ENCODE measurements at places on chromosomes 16 and 17. TPM values are rescaled to one million over a fixed set of nuclear protein-coding genes. Genes with fewer than 3 reads are reported as not detected.
A peak's percentile ranks its signal among the peaks of the same experiment; 100 is the strongest.

Gene PRSS27
- total RNA-seq = 1.2 TPM

- DNase-seq = no peak
These were observed 14.8 kb downstream of the TAC4 start for GRCh38 chr17:49832840-49833599.

Gene DOC2B
- not detected for total RNA-seq

- DNase-seq = no peak
These were observed 7.7 kb downstream of the USP6 start for GRCh38 chr17:5123343-5124124.

Gene PIPOX
- 0.83 TPM for total RNA-seq

DNA sequence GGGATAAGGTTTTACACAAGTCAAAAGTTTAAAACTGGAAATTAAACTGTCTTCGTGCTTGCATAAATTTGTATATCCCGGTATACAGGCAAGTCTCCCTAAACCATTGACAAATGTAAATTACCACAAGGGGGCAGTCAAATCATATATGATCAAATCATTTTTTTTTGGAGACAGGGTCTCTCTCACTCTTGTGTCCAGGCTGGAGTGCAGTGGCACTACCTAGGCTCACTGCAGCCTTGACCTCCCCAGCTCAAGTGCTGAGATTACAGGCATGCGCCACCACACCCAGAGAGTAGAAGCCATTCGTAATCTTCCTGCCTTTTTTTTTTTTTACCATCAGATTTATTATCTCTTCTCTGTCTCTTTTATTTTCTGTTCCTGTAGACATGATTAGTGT, 18.5 kb downstream of the TOP2A start:
- DNase-seq = peak; percentile 84

Gene ELOB
- total RNA-seq = 227 TPM

GRCh38 chr17:13503526-13503925, 98.2 kb downstream of the HS3ST3A1 start:
- no peak for DNase-seq

DNA sequence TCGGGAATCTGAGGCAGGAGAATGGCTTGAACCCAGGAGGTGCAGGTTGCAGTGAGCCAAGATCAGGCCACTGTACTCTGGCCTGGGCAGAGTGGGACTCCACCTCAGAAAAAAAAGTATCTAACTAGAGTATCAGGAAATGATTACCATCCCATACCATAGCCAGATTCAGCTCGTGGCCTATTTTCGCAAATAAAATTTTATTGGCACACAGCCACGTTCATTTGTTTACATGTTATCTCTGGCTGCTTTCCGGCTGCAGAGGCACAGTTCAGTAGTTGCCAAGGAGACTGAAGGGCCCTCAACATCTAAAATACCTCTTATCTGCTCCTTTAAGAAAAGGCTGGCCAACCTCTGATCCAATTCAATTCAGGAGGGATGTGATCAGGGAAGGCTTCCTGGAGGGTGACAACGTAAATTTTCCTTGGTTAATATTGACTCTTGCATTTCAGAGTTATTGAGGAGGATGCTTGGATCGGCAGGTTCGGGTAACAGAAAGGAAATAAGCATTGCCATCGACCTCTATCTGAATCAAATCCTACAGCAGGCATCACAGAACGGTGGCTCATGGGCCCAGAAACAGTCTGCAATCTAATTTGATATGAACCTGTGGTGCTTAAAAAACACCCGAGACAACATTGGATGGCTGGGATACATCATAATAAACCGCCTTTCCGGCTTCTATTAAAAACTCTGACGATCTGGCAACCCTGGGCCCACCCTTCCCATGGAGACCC, 73.8 kb downstream of the XYLT1 start:
- peak; percentile 51 for DNase-seq

DNA sequence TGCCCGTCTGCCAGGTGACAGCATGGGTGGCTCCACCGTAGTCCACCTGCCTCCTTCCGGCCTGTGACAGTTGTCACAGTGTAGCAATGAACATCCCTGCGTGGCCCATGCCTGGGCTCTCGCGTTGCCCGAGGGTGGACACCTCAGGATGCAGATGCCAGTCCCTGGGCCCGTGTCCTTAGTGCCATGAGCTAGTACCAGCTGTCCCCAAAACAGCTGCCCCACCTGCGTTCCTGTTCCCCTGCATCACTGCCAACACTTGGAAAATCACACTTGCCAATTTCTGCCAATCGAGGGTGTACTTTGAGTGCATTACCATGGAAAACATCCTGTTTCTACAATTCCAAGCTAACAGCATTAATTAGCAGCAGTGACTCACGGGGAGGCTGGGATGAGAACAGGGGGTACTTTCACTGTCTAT, 9.0 kb upstream of the C16orf95 start:
- no peak for DNase-seq

Gene ARMC7
- total RNA-seq = 3.1 TPM

Gene CKLF
- total RNA-seq = 38.8 TPM

DNA sequence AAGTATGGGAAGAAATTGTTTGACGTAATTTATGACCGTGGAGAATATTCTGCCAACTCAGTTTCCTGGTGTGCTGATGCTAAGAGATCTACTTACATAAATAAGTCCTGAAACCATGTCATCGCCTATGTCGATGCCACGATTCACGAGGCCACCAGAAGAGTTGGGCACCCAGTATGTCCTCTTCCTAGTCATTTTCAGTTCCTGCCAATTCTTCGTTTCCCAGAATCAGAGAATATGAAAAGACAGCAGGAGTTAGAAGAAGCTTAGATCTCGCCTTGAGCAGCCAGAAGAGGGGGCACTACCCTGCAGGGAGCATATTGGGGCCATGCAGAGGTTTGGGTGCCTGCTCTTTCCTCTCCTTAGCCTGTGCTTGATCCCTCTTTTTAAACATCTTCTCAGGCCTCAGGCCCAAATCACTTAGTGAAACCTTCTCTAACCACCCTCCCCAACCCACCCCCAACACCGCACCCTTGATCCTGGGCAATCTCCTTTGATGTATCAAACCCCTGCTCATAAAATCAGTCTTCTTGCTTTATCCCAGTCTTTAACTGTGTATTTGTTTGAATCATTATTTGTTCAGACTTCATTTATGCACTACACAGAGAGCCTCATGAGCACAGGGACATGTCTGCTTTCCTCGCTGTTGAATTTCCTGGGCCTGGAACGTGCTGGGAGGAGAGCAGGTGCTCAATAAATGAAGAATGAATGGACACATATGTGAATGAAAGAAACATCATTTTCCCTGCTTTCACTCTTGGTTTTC, 12.2 kb upstream of the LONP2 start:
- DNase-seq = peak; percentile 70

DNA sequence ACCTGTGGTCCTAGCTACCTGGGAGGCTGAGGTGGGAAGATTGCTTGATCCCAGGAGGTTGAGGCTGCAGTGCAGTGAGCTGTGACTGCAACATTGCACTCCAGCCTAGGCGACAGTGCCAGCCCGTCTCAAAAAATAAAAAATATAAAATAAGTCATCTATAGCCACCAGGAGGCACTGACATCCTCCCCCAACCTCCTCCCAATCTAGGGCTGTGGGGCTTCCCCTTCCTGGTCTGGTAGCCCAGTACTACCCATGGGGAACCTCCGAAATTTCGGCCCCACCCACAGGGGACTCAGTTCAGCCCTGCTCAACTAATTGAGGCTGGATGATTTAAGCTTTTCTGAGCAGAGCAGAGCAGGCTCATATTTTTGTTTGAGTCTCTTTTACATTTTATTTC, 3.2 kb downstream of the ZSCAN10 start:
- no peak for DNase-seq

GRCh38 chr17:67386965-67387551, 10.0 kb downstream of the PITPNC1 start:
- DNase-seq = peak; percentile 20

DNA sequence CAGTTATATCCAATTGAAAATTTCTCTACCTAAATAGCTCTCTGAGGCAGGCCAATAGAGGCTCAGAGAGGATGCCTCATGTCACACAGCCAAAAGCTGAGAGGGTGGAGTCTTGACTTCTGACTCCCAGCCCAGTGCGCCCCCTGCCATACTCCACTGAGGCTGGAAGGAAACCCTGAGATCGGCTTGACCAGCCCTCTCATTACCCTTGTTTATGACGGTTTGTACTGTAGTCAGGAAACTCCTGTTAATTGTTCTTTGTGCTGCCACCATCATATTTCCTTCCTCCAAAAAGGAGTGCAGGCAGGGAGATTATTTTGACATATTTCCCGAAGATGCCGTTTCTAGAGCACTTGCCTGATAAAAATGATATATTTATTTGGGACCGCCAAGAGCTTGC, 107.9 kb downstream of the AIPL1 start:
- DNase-seq = no peak

Gene NUPR1
- total RNA-seq = 87.0 TPM

Gene KRT33B
- total RNA-seq = not detected

Gene ZSCAN10
- total RNA-seq = not detected

Gene PRSS53
- 1.0 TPM for total RNA-seq

DNA sequence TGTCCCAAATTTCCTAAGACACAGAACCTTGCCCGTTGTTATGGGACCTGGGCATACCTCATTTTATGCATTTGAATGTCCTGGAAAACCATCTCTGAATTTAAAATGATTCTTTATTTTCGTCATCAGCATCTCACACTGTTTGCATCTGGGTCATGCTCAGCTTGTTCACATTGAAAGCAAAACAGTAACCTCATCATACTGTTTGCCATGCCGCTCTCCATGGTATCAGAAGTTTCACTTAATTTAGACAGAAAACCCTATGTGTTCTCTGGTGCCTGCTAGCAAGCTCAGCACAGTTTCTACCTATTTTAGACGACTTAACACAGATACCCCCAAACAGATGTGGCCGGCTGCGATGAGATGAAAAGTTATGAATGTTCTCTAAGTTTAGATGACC, 292.1 kb downstream of the SNX29 start:
- DNase-seq = peak; percentile 6
